ENCODE measurements at places on chromosomes 4 and X. TPM values are rescaled to one million over a fixed set of nuclear protein-coding genes. Genes with fewer than 3 reads are reported as not detected.
A peak's percentile ranks its signal among the peaks of the same experiment; 100 is the strongest.

Gene DCAF8L2
- total RNA-seq = not detected

- no peaks in the 10 kb centered on the region for H3K4me1 ChIP-seq
- H3K27me3 ChIP-seq = no peaks in the 10 kb centered on the region
- no peak overlapping the region for H3K27ac ChIP-seq
- DNase-seq = no peak
Measured at GRCh38 chrX:126551306-126551705, 1.3 kb downstream of the DCAF12L1 start.

DNA sequence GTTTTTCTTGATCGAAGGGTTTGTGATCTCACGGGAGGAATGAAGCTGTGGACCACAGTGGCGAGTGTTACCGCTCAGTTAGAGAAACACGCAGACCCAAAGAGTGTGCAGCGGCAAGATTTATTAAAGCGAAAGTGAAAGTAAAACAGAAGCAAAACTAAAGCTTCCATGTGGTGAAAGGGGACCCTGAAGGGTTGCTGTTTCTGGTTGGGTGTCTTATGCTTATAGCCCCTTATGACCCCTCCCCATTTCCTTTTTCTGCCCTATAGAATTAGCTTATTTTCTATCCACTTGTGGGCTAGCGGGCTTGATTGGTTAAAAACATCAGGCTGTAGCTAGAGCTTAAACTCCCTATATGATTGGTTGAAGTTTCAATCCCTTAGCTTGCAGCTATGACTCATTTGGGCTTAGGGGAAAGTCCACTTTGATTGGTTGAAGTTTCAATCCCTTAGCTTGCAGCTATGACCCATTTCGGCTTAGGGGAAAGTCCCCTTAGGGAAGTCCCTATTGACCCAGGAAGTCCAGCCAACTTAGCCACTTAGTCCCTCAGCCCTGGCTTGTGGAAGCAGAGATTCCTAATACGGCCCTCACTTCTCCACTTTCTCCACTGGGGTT lies 171.2 kb upstream of the NWD2 start:
- H3K4me3 ChIP-seq = no peak overlapping the region
- no peak for DNase-seq
- H3K4me1 ChIP-seq = no peaks in the 10 kb centered on the region

- no peak for DNase-seq
- peaks cover 38% of the 10 kb centered on the region for H3K36me3 ChIP-seq
- H3K4me3 ChIP-seq = no peak overlapping the region
- no peaks in the 10 kb centered on the region for H3K27me3 ChIP-seq
Measured at GRCh38 chrX:1411326-1411725, 19.4 kb upstream of the SLC25A6 start.

GRCh38 chrX:46554942-46555341 lies 9.7 kb upstream of the ZNF674 start:
- H3K27me3 ChIP-seq = no peaks in the 10 kb centered on the region
- H3K4me1 ChIP-seq = no peaks in the 10 kb centered on the region

DNA sequence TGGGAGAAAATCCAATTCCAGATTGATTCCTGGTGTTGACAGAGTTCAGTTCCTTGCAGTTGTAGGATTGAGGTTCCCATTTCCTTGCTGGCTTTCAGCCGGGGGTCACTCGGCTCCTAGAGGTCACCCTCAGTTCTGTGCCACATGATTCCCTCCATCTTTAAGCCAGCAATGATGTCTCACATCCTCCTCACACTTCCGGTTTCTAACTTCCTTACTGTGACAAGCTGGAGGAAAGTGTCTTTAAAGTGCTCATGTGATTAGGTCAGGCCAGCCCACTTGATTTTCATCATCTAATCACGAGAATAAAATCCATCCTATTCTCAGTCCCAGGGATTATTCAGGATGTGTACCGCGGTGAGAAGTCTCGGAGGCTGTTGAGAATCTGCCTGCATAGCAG lies 19.4 kb upstream of the SMIM31 start:
- H3K4me1 ChIP-seq = no peaks in the 10 kb centered on the region
- DNase-seq = no peak
- H3K4me3 ChIP-seq = no peak overlapping the region
- no peaks in the 10 kb centered on the region for H3K36me3 ChIP-seq

GRCh38 chr4:14984448-14984847 lies 17.8 kb upstream of the CPEB2 start:
- no peaks in the 10 kb centered on the region for H3K27me3 ChIP-seq
- no peak overlapping the region for H3K4me3 ChIP-seq
- H3K27ac ChIP-seq = no peak overlapping the region
- H3K36me3 ChIP-seq = no peaks in the 10 kb centered on the region

Gene NPY2R
- total RNA-seq = not detected

DNA sequence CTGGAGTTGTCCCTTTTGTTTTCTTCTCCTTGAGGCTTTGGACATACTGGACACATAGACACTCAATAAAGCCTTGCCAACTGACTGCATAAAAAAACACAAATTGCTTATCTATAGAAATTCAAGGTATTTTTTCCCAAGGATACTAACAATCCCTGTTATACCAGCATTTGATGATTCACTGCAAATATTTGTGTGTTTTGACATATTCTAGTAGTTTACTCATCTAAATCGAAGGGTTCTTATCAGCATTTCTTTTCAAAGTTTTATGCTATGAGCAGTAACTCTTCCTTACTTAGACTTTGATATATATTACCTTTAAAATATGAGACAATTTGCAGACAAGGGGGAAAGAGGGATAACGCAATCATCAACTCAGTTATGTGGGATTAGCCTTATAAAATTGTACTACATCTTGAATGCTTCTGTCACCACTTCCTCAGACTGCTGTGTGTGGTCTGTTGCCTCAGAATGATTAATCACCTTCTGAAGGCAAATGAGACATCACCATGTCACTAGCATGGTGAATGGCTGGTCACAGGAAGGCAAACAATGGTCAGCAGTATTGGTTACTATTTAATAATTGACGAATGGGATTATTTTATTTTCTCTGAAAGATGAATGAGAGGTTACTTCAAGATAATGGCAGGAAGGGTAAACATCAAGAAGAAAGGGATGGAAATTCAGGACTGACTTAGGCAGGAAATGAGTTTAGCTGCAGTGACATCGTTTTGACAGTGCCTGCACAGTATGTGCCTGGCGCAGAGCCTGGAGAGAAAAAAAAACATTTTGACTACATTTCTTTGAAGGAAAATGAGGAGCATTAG lies 544.3 kb upstream of the CNKSR2 start:
- H3K36me3 ChIP-seq = no peaks in the 10 kb centered on the region
- H3K27me3 ChIP-seq = peaks cover 4% of the 10 kb centered on the region
- DNase-seq = peak; percentile 82
- H3K4me1 ChIP-seq = no peaks in the 10 kb centered on the region
- H3K4me3 ChIP-seq = no peak overlapping the region

Gene HTN1
- total RNA-seq = not detected

Gene PUDP
- 24.5 TPM for total RNA-seq

DNA sequence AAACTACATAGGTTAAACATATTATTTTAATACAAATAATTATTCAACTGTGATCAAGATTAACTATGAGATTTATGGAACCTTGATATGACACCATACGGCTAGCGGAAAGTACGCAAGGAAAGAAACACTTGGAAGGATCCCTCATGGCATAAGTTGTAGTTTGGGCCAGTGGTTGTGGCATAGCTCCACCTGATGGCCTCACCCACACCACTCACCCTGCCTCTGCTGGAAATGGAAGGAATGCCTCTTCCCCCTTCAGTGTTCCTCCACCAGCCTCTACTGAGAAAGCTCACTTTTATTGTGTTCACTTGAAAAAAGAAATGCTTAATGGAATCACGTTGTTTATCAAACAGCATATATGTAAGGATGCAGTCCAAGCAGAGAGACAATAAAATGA lies 86.4 kb downstream of the BMP15 start:
- H3K36me3 ChIP-seq = no peaks in the 10 kb centered on the region
- peaks cover 13% of the 10 kb centered on the region for H3K27me3 ChIP-seq
- no peak for DNase-seq
- no peaks in the 10 kb centered on the region for H3K4me1 ChIP-seq

- no peak overlapping the region for H3K27ac ChIP-seq
- no peak overlapping the region for H3K4me3 ChIP-seq
- no peak for DNase-seq
- no peaks in the 10 kb centered on the region for H3K36me3 ChIP-seq
Measured at GRCh38 chr4:171342646-171343045, 470.6 kb upstream of the GALNTL6 start.

GRCh38 chr4:161320377-161320776 lies 843.4 kb downstream of the FSTL5 start:
- no peaks in the 10 kb centered on the region for H3K4me1 ChIP-seq
- H3K4me3 ChIP-seq = no peak overlapping the region
- H3K27ac ChIP-seq = no peak overlapping the region
- DNase-seq = no peak

DNA sequence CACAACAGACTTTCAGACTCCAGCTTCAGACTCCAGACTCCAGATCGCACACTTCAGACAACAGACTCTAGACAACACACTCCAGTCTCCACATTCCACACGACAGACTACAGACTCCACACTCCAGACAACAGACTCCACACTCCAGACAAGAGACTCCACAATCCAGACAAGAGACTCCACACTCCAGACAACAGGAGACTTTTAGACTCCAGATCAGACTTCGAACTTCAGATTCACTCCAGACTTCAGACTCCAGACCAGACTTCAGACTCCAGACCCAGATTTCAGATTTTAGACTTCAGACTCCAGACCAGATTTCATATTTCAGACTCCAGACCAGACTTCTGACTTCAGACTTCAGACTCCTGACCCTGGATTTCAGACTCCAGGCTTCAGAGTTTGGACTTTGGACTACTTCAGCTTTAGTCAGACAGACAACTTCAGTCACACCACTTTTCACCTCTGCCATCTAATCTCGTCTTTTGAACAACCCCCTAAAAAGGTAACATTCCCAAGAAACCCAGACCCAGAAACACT lies 29.0 kb upstream of the TLR2 start:
- H3K4me3 ChIP-seq = no peak overlapping the region
- no peaks in the 10 kb centered on the region for H3K36me3 ChIP-seq
- H3K27ac ChIP-seq = peak overlapping the region; percentile 84
- H3K4me1 ChIP-seq = no peaks in the 10 kb centered on the region
- no peak for DNase-seq

GRCh38 chr4:149047368-149047767 lies 605.2 kb upstream of the NR3C2 start:
- no peak overlapping the region for H3K4me3 ChIP-seq
- H3K27ac ChIP-seq = no peak overlapping the region
- H3K4me1 ChIP-seq = no peaks in the 10 kb centered on the region
- DNase-seq = no peak

DNA sequence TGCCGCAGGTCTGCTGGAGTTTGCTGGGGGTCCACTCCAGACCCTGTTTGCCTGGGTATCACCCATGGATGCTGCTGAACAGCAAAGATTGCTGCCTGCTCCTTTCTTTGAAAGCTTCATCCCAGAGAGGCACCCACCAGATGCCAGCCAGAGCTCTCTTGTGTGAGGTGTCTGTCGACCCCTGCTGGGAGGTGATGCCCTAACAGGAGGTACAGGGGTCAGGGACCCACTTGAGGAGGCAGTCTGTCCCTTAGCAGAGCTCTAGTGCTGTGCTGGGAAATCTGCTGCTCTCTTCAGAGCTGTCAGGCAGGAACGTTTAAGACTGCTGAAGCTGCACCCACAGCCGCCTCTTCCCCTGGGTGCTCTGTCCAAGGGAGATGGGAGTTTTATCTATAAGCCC lies 162.7 kb downstream of the NAF1 start:
- no peaks in the 10 kb centered on the region for H3K27me3 ChIP-seq
- no peak for DNase-seq
- H3K27ac ChIP-seq = no peak overlapping the region
- H3K4me3 ChIP-seq = no peak overlapping the region
- no peaks in the 10 kb centered on the region for H3K4me1 ChIP-seq
- no peaks in the 10 kb centered on the region for H3K36me3 ChIP-seq

- no peak for DNase-seq
- H3K27ac ChIP-seq = no peak overlapping the region
- no peak overlapping the region for H3K4me3 ChIP-seq
Measured at GRCh38 chr4:184439386-184439785, 35.0 kb downstream of the IRF2 start.

Data from lung (tissue), 17 donors.